Activated CD8-positive, alpha-beta T cell treated with anti-CD3 and anti-CD28 coated beads for 36 hours (primary cell): ENCODE measurements at places on chromosomes 4 and X. TPM values are rescaled to one million over a fixed set of nuclear protein-coding genes. Genes with fewer than 3 reads are reported as not detected.

The XK gene
- total RNA-seq = 0.07 TPM

The GIMD1 gene
- not detected for total RNA-seq

The CXXC4 gene
- not detected for total RNA-seq

The RHOXF1 gene
- not detected for total RNA-seq

The FRG2 gene
- not detected for total RNA-seq

The AKAP4 gene
- total RNA-seq = not detected

The KCNE5 gene
- total RNA-seq = 0.34 TPM

The STATH gene
- total RNA-seq = not detected

The FGF5 gene
- total RNA-seq = not detected

The CCKAR gene
- not detected for total RNA-seq

The PAK3 gene
- 0.18 TPM for total RNA-seq

The ZCCHC18 gene
- 2.6 TPM for total RNA-seq

The ARL9 gene
- 0.16 TPM for total RNA-seq

The GC gene
- not detected for total RNA-seq
